ENCODE measurements at places on chromosomes 7 and 10. TPM values are rescaled to one million over a fixed set of nuclear protein-coding genes. Genes with fewer than 3 reads are reported as not detected.

GRCh38 chr7:142739923-142740492 is 9.3 kb upstream of the PRSS1 start:
- no peak for DNase-seq

DNA sequence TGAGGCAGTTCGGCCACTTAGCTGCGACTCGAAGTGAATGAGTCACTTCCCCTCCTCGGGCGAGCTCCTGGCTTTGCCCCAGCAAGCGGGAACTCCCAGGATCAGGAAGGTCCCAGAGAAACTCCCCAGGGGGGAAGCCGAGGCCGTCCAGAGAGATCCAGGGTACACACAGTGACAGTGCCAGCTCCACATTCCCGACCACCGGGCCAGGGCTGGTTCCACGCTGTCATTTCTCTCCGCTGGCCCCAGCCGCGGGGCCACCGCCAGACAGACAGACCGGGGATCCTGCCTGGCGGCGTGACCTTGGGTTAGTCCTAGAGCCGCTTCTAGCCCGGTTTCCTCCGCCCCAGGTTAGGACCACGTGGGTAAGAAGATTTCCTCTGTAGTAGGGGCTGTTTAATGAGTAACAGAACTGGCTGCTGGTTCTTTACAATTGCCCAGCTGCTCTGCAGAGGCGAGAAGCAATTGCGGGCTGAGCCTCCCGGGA is 463 bp upstream of the UPP1 start:
- DNase-seq: peak; percentile 92

- DNase-seq: no peak
These were observed 312.5 kb downstream of the PPP1R3A start for GRCh38 chr7:113606325-113606724.

DNA sequence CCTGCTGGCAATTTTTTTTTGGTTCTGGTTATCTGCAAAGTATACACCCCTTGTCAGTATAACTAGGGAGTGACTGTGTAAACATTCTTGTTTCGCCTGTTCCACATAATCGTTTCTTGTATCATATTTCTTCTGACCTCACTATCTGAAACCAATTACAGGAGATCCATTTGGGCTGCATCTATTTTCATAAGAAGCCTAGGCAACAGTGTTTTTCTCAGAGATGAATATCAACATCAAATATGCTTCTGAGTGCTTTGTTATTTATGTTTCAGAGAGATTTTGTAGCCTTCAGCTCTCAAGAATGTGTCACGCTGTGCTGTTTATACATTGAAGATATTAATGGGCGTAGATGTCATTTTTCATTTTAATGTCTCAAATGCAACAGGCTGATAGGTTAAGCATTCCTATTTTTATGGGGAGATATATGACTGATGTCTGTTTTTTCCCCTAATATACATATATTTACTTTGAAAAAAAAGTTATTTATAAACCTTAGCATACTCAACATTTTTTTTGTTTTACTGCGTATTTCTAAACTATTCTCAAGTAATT is 115.5 kb downstream of the FOXP2 start:
- DNase-seq: no peak

GRCh38 chr10:93063144-93063976 is 2.8 kb downstream of the CYP26C1 start:
- DNase-seq: no peak

- DNase-seq: no peak
These were observed 143.9 kb downstream of the PRKAG2 start for GRCh38 chr7:151732834-151733592.

- no peak for DNase-seq
These were observed 410.0 kb upstream of the SEMA3D start for GRCh38 chr7:85596827-85597226.

GRCh38 chr7:144087230-144087629 is 1.2 kb downstream of the OR2A12 start:
- DNase-seq: no peak

The CDC14C gene
- not detected for total RNA-seq

The NEUROD6 gene
- total RNA-seq: not detected

The HOXA5 gene
- total RNA-seq: not detected

GRCh38 chr7:36085096-36085495 is 68.0 kb upstream of the EEPD1 start:
- no peak for DNase-seq

DNA sequence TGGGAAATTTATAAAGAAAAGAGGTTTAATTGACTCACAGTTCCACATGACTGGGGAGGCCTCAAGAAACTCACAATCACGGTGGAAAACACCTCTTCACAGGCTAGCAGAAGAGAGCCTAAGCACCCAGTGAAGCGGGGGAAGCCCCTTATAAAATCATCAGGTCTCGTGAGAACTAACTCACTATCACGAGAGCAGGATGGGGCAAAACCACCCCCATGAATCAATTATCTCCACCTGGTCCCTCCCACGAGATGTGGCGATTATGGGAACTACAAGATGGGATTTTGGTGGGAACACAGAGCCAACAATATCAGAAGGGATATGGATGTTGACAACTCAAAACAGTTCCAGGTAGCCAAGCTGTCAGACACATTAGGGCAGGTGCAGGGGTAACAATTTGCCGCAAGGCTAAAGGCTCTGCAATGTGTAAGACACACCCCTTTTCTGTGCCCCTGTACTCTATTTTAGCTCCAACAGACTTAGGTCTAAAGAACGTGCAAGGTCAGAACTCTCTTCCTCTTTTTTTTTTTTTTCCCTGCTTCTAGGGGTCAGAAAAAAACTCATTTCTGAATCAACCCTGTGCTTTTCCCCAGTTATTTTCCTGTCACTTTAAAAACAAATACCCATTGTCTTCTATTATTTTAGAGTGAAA is 30.7 kb upstream of the RBM20 start:
- DNase-seq: no peak

- no peak for DNase-seq
These were observed 240.4 kb downstream of the KIAA1217 start for GRCh38 chr10:24449321-24449740.

The AGAP4 gene
- 4.8 TPM for total RNA-seq

DNA sequence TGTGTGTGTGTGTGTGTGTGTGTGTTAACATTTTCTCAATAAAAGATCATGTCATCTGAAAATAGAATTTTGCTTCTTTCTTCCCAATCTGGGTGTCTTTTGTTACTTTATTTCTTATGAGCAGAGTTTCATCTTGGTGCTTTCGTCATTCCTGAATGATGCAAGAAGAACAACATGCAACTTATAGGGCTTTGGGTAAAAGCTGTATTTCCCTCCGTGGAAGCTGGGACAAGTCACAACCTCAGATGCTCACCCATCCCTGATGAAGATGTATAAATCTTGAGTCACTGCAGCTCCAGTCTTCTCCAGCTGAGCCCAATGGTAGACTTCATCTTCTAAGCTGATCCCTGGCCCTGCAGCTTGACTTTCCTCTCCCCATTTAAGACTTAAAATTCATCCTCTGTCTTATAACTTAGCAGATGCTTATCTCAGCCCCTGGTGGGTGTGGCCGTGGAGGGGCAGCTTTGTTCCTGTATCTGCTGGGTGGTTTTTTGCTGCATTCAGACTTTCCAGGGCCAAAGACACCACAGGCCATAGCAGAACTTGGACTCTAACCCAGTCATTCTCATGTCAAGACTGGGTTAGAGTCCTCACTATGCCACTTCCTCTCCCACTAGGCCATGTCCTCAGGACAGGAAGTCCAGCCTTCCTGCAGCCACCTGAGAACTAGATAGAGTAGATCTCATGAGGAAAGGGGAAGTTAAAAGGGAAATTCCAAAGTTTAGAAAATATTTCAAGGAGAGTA is 356.4 kb downstream of the TNS3 start:
- no peak for DNase-seq

DNA sequence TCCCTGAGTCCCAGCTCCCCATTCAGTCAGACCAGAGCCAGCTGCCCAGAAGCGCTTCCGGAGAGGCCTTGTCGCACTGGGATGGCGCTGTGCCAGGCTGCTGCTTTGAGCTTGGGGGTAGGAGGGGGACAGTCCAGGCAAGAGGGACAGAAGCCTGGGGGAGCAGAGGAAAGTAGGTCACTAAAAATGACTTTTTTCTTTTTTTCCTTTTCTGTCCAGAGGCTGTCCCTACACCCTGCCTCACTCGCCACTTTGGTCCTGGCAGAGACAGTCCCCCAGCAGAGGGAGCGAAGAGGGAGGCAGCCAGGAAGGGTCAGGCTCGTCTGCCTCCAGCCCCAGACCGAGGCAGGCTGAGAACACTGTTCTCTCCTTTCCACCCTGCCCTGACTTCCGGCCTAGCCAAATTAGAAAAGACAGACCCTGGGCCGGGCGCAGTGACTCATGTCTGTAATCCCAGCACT is 15.8 kb upstream of the TRIM8 start:
- DNase-seq: peak; percentile 90
